Stimulated activated CD8-positive, alpha-beta memory T cell treated with anti-CD3 and anti-CD28 coated beads, Interleukin-7, amount 100 ng/mL, for 1 hour (primary cell): ENCODE measurements at places on chromosomes 5 and 9.

DNA sequence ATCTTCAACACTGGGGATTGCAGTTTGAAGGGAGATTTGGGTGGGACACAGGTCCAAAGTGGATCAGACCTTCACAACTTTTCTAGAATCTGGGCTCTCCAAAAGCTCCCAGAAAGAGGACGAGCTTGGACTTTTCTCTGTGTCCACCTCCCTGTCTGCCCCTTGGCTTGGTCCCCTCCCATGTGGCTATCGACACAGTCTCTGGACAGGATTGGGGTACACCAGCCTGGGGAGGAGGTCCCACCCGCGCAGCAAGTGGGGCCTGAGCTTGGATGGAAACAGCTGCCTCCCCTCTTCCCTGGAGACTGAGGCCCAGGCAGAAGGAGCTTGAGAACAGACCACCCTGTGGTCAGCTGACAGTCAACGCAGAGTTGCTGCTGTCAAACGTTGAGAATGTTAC is 84.6 kb upstream of the FCN1 start:
- DNase-seq = no peak

- DNase-seq = no peak
Measured at GRCh38 chr5:30069441-30070263, 1123.8 kb upstream of the CDH6 start.

DNA sequence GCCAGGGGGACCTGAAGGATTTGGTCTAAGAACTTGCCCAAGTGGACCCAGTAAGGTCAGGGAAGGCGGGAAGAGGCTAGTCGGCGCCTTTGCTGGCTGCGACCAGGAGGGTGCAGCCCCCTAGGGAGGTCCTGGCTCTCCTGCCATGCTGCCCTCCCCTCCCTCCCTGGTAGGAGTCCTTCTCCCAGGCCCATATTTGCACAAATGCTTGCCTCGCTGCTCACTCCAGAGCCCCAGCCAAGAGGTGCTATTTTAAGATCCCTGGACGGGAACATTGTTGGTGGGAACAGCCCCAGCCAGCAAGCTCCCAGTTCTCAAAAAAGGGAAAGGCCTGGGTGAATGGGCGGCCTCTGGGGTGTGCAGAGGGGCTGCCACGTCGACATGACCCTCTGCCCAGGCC is 4.3 kb upstream of the IL17B start:
- no peak for DNase-seq

DNA sequence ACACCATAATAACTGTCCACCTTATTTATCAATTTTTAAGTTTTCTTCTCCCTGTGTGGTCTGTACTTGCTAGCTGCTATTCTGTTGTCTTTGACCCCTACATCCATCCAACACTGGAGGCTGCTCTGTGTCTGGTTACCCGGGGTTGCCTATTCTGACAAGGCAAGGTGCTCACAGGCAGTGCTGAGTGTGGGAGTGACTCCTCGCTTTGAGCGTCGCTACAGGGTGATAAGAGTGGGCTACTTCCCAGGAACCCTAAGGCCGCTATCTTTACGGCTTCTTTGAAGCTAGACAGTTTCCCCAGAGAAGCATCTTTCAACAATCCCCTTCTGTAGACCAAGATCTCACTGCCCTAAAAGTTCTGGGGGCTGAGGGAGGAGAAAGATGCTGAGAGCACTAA is 35.3 kb downstream of the NSUN2 start:
- no peak for DNase-seq

DNA sequence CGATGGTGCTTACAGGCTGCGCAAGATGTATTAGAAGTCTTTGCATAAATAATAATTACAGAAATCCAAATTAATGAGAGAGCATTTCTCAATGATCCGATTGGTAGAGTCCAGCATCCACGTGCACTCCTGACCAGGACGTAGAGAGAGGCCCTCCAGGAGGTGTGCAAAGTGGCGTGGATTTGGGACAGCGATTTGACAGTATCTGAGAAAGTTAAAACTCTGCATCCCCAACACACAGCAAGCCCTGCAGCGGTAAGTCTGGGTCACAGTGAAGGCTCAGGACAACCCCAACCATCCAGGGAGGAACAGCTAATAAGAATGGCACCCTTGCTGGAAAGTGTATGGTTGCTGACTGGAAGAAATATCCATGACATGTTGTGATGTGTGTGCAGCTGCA is 180.2 kb downstream of the AUH start:
- DNase-seq = no peak

DNA sequence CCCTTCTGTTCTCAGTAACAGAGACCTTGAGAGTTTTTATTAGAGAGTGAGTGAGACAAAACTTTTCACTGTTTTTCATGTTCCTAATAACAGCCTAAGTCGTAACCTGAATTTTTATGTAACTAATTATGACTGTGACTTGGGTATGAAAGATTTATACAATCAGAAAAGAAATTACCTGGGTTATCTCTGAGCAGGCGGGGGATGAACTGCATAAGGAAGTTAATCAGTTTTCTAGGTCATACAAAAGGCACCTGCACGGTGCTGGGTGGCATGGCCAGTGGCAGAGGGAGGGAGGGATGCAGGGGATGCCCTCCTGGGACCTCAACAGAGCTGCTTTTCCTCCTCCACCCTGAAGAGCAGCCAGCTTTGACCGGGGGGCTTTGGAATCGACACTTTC is 219.8 kb downstream of the HSPA4 start:
- DNase-seq = no peak

DNA sequence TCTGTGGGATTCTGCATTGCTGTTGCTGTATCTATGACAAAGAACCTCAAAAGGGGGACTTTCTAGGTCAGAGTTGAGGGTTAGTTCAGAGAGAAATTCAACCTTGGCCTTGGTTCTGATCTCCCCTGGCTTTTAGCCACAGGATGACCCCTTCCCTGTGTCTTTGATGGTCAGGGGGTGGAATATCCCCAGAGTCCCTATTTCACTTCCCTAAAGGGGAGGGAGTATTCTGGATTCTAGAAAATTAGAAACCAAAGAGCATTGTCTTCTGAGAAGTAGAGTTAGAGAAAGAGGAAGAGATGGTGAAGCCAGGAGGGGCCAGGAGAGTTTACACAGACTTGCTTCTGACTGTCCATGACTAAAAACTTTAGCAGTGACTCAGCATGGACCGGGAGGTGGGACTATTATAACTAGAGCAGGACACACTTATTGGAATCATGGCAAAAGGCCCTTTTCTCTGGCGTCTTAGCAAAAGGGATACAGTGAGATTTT is 56.2 kb upstream of the LPAR1 start:
- no peak for DNase-seq

GRCh38 chr5:140236891-140237598 is 62.1 kb downstream of the CYSTM1 start:
- no peak for DNase-seq

DNA sequence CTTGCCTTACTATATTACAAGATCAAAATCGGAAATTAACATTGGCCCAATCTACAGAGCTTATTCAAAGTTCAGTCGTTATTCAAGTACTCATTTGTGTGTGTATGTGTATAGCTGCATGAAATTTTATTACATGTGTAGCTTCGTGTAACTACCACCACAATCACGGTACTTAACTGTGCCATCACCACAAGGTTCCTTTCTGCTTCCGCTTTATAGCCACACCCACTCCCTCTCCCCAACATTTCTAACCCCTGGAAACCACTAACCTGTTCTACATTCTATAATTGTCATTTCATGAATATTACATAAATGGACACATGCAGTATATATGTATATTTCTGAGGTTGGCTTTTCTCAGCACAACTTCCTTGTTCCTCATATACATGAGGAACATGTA is 4.0 kb upstream of the TEX48 start:
- DNase-seq = no peak

DNA sequence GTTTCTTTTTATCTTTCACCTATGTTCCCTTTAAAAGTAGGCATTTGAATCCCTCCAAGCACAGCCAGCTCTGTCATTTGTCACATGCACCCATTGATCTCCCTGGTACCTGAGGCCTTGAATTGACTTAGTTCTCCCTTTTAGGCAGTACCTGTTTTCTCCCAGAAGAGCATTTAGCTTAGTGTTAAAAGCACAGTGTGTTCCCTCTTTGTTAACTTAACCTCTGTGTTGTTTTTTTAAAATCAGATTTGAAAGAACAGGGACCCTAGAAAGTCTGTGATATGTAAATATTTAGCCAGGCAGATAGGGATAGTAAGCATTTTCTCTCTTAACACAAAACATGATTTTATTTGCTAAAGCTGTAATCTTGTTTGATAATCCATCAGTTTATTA is 113.8 kb upstream of the SPATA31D4 start:
- DNase-seq = no peak

DNA sequence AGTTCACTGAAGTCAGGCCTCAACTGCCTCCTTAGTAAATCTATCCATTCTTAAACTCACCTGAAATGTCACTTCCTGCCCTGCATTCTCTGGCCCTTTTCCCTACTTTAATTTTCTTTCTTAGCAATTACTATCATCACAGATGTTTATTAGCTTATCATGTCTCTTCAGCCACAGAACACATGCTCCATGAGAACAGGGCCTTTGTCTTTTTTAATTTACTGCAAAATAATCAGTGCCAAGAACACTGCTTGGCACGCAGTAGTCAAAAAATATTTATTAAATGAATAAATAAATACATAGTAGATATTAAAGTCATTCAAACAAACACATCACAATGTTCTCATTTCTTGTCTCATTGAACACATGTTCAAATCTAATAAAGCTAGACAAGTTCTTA is 46.2 kb downstream of the SKIC3 start:
- no peak for DNase-seq

DNA sequence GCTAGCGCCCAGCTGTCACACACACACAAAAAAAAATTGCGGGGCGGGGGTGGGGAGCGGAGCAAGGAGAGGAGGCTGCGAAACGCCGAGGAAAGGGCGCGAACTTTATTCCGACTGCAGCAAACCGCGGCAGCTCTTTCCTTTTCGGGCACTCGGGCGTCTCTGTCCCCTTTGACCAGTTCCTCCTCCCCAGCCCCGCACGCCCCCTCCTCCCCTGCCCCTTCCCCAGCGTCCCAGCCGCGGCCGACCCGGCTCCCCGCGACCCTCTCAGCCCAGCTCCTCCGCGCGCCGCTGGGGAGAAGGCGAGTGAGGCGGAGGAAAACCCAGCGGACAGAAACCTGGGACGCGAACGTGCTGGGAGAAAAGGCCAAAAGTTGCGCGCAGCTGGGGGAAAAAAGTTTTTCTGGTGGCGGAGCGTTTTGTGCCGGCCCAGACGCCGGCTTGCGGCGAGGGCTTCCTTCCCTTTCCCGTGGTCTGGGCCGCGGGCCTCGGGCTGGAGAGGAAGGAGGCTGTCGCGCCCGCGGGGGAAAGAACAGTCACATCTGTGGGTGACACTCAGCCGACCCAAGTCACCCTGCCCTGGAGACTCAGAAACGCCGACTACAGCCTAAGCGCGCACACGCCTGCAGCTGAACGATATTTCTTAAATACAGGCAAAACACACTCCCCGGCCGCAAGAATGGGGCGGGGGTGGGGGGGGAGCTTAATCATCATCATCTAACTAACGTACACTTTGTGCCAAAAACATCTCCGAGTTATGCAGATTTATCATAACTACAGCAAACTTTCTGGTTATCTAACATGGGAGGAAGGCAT is 1.1 kb upstream of the BNC2 start:
- DNase-seq = no peak

- no peak for DNase-seq
Measured at GRCh38 chr9:90724112-90724511, 77.5 kb upstream of the SYK start.

DNA sequence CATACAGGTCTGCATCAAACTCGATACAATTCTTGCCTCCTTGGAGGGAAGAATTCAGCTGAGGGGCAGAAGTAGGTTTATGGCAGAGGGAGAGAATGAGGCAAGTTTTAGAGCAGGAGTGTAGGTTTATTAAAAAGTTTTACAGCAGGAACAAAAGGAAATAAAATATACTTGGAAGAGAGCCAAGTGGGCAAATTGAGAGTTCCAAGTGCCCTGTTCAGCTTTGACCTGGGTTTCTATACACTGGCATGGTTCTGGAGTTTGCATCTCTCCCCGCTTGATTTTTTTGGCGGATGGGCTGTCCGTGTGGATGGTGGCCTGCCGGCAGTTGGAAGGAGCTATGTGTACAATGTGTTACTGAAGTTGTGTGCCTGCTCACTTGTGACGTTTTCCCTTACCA is 116.1 kb downstream of the ALDH1A1 start:
- DNase-seq = no peak

DNA sequence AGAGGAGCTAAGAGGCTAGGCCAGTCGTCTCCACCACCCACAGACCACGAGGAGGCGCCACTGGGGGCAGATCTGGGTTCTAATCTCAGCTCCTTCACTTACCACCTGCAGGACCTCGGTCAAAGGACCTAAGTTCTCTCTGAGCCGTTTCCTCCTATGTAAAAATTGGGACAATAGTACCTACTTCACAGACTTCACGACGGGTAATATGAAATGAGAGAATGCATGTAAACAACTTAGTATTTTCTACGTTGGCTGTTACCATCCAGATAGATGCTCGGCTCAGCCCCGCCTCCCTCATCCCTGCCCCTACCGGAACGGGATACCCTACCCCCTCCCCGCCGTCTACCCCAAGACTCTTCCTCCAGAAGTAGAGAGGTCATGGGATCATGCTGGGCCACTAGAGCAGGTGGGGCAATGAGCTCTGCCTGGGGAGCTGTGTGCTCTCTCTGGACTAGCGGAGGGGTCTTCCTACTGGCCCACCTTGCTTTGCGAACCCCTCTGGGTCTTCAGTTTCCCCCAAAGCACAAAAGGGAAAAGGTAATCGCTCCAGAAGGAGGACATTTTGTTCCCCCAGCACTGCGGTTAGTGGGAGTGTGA is 541 bp downstream of the GNPDA1 start:
- peak; percentile 30 for DNase-seq

- no peak for DNase-seq
Measured at GRCh38 chr5:171701100-171701541, 84.5 kb upstream of the SMIM23 start.

DNA sequence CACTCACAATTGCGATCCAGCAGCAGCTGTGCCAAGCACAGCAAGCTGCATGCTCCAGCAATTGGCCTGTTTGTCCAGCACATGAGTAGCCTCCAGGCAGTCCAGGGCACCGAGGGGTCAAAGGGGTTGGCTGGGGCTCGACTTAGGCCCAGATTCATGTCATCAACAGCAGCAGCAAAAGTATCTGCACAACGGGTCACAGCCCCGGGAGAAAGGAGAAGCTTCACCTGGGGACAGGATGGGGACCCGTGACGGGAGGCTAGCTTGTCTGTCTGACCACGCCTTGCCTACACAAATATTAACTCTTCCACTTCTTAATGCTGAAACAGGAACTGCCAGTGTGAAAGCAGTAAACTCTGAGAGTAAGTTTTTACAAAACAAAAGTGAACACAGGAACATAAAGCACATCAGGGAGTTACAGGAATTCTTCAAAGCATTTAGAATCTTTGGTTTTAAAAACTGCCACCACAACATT is 191.2 kb downstream of the PIK3R1 start:
- no peak for DNase-seq

GRCh38 chr5:111229871-111230810 is 6.0 kb downstream of the CAMK4 start:
- no peak for DNase-seq
